ENCODE measurements at places on chromosomes 2 and 18.

DNA sequence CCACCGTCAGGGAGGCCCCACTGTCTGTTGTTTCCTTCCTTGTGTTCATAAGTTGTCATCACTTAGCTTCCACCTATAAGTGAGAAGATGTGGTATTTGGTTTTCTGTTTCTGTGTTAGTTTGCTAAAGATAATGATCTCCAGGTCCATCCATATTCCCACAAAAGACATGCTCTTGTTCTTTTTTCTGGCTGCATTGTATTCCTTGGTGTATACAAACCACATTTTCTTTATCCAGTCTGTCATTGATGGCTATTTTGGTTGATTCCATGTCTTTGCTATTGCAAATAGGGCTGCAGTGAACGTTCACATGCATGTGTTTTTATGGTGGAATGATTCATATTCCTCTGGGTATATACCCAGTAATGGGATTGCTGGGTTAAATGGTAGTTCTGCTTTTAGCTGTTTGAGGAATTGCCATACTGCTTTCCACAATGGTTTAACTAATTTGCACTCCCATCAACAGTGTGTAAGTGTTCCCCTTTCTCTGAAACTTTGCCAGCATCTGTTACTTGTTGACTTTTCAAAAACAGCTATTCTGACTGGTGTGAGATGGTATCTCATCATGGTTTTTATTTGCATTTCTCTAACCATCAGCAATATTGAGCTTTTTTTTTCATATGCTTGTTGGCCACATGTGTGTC is 156.6 kb upstream of the NOSTRIN start:
- DNase-seq: no peak

DNA sequence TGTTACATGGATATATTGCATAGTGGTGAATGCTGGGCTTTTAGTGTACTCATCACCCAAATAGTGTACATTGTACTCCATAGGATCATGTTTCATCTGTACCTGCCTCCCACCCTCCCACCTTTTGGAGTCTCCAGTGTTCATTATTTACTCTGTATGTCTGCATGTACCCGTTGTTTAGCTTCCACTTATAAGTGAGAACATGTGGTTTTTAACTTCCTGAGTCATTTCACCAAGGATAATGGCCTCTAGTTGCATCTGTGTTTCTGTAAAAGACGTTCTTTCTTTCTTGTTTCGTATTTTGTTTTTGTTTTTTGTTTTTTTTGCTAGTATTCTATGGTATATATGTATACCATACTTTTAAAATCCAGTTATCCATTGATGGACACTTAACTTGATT is 107.5 kb downstream of the MSTN start:
- DNase-seq: no peak

DNA sequence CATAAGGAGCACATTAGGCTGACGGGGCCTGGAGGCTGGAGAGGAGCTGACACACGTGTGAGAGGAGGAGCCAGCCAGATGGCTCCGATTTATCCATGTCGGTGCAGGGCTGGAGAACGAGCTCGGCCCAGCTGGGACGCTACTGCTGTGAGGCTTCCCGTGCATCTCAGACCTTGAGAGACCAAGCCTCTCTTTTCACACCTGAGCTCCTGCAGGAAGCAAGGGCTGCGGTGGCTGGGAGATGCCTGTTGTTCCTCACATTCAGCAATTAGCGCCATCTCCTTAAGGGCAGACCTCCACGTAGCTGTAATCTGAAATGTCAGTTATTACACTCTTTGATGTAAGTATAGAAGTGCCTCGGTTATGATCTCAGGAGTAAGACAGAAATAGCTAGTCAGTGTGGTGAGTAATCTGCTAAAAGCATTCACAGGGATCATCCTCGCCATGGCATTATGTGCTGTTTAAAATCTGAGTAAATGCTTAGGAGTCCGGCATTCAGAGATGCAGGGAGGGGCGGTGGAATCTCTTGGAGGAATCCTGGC is 107.9 kb downstream of the PRKCE start:
- DNase-seq: no peak

GRCh38 chr2:45256867-45257641 is 247.8 kb upstream of the SIX2 start:
- no peak for DNase-seq

- no peak for DNase-seq
Observed at GRCh38 chr2:77796397-77796796, 274.2 kb upstream of the LRRTM4 start.

- no peak for DNase-seq
Observed at GRCh38 chr2:85470850-85471800, 52.6 kb downstream of the SH2D6 start.

GRCh38 chr2:149543845-149544244 is 43.7 kb downstream of the MMADHC start:
- DNase-seq: no peak

DNA sequence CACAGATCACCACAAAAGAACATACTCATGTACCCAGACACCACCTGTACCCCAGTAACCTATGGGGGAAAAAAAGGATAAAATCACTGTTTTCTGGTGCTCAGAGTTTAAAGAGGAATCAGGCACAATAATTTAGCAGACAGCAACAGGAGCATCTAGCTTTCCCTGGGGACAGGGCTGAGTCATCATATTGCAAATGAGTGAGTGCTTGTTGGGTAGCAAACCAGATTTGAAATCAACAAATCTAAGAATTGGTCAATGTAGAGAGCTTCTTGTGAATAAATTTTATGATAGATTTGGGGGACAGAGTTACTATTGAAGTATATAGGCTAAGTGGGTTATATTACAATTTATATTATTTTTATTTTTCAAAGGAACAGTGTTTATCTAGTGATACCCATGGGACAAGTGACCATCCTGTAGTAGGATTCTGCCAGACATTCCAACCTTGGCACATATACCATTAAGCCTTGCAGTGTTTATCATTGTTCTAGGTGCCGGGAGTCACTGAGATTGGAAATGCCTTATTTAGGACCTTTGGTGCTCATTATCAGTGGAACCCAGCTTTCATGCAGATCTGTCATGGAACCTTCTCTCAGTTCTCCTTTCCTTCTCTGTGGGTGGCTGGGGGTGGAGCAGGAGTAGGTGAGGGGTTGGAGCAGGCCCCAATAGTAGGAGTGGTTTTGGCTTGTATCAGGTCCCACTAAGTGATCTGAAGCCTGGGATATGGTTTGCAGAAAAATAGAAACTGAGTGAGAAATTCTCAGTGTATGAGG is 117.2 kb downstream of the CERS6 start:
- DNase-seq: no peak

GRCh38 chr18:63206433-63207142 is 113.0 kb downstream of the BCL2 start:
- DNase-seq: no peak

DNA sequence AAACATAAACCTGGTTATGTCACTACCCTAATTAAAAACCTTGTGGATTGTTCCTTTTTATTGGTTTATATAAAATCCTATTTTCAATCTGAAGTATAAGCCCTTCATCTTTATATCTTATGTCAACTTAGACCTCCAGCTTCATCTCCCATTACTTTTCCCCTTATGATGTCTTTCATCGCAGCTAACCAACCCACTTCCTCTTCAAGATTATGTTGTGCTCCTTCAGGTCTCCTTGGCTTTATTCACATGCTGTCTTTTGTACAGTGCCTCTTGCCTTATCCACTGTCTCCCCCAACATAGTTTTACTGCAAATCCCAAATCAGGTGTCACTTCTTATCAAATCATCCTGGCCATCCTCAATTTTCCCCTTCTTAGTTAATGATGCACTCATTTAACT is 25.9 kb downstream of the MBD5 start:
- no peak for DNase-seq

- no peak for DNase-seq
Observed at GRCh38 chr2:129605646-129606045, 373.8 kb upstream of the RAB6C start.

DNA sequence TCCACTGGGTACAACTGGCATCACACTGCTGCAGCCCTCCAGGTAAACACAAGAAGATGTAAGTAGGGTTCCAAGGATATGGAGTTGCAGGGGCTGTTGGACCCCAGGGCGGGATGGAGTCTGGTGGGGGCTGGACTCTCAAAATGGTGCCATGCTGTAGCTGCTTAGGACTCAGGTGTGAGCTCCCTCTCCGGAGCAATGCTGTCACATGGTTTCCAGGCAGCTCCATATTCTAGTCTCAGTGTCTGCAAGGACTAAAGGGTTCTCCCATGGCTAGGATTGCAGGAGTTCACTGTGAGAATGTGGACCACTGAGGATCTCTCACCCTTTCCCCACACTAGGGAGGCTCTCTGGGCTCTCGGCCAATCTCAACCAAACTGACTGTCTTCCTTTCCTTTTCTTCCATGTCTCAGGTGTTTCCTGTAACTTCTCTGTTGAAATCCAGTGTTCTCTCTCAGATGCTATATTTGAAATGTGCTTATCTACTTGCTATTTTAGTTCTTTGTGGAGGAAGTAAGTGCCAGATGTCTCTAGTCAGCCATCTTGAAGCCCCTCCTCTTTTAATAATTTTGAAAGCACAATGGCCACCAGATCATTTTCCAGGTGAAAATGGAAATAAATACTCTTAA is 57.6 kb downstream of the CCNT2 start:
- DNase-seq: no peak

GRCh38 chr2:27255660-27256059 is 7.2 kb downstream of the SLC30A3 start:
- DNase-seq: no peak

GRCh38 chr2:121182520-121182919 is 102.5 kb downstream of the TFCP2L1 start:
- DNase-seq: no peak

- no peak for DNase-seq
Observed at GRCh38 chr2:216286616-216287231, 85.6 kb downstream of the MARCHF4 start.

GRCh38 chr2:224781400-224781799 is 65.2 kb upstream of the CCDC195 start:
- DNase-seq: no peak

- no peak for DNase-seq
Observed at GRCh38 chr2:136235546-136235945, 117.6 kb upstream of the CXCR4 start.

DNA sequence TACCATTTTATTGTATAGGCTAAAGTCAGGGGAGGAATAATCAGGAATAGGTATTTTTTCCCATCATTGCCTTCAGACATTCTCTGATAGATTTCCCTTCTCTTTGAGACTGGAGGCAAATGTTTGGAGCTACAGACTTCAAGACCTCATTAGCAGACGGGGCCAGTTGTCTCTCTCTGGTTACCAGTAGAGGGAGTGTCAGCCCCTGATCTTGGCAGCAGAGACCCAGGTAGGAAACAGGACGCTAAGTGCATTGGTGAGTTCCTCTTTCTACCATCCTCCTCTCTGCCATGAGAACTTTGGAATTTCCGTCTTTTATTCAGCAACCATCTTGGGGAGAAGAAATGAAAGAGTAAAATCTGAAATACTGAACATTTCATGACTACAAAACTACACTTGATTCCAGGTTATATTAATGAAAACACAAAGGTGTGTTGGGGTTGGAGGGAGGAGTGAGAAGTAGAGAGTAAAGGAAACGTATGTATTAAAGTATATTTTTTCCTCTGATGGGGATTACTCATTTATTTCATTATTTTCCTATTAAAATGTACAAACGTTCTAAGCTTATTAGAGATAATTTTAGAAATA is 186.2 kb upstream of the GCFC2 start:
- no peak for DNase-seq

DNA sequence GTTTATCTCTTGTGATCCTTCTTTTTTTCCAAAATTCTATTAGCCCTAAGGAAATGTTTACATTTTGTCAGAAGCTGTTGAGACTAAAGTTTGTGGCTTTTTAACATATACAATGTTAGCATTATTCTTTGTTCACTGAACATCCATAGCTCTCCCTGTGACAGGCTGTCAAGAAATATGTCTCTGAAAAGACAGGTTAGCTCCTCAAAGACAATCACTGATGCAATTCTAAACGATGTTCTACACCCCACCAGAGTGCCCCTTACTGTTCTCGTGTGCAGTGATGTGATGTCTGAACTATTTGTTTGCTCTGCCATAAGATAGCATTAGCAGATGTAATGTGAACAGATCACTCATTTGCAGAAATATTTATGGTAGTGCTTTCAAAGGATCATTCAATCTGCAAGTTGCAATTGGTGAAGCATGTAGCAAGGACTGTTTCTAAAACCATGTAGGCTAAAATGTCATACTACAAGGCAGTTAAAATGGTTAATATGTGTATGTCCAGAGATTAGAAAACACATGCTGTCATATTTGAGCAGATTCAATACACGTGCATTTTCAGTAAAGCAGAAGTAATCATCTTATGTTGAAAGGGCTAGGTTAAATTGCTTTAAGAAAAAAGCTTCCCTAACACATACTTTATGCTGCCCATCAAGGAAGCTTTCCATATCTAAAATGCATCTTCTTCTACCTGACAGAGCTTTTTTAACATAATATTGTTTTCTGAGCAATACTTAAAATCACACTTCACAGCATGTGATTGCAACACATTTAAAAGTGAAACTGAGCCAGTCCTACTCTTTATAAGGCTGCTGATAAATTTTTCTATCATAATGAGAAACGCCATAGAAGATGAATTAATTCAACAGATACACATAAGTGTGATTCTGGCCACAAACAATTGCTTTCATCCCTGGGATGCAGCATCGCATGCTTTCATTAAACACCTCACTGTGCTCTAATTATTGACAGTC is 285.7 kb upstream of the UBE2E3 start:
- DNase-seq: no peak

GRCh38 chr2:234287650-234288049 is 209.2 kb downstream of the ARL4C start:
- DNase-seq: no peak

DNA sequence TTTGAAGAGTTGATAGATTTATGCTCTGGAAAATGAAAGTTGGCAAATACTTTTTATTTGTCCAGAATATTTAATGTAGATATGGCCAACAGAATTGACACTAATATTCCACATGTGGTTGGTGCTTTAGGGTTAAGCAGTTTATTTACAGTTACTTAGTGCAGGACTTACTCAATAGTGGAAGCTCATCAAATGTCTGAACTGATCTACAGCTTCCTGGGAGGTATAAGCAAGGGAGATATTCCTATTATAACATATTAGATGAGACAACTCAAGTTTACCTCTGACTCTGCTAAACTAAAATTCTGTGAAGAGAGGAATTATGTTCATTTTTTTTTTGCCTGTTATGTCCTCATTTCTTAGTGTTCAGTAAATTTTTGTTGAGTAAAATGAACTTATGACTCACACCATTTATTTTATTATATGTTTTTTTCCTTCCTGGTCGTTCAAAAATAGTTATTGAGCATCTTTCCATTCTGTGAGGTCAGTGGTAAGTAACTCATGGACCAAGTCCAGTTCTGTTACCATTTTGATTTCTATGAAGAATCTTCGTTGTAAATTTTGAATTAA is 13.6 kb downstream of the ABI2 start:
- no peak for DNase-seq

- no peak for DNase-seq
Observed at GRCh38 chr2:237064203-237065070, 21.3 kb upstream of the COPS8 start.

- no peak for DNase-seq
Observed at GRCh38 chr2:46747297-46747818, 168.2 kb downstream of the MCFD2 start.

GRCh38 chr2:43798300-43798699 is 24.5 kb downstream of the DYNC2LI1 start:
- no peak for DNase-seq
